ENCODE measurements at places on chromosomes 2 and 18. TPM values are rescaled to one million over a fixed set of nuclear protein-coding genes. Genes with fewer than 3 reads are reported as not detected.

DNA sequence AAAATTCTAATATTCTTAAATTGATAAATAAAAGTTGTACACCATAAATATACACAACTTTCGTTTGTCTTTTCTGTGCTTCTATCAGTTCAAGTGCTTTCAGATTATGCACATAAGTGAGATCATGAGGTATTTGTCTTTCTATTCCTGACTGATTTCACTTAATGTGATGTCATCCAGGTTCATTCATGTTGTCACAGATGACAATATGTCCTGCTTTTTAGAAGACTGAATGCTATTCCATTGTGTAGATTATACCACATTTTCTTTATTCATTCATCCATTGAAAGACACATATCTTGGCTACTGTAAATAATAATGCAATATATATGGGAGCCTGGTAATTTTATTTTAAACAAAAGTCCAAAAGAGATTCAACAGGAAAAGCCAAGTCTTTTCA lies 190.1 kb upstream of the ERBB4 start:
- no peak for DNase-seq

DNA sequence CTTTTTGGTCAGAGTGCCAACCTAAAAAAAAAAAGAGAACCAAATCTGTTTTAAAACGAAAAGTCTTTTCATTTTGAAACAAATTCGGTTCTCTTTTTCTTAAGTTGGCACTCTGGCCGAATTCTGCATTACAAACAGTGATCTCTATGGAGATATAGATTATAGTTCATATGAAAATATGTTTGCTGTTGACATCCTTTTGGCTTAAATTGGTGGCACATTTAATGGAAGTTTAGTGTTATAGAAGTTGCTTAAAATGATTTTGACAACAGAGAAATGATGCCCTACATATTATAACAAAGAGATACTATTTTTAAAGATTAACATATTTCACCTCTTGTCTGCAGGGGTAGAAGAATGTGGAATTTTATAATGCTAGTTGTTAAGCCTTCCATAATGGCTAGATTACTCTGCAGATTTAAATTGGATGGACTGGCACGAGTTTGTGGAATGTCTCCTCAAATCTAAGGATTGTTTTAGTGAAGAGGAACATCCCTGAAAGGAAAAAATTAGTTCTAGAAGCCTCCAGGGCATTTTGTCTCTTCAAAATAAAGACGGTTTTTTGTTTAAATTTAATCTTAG lies 222.9 kb upstream of the CDH2 start:
- no peak for DNase-seq

DNA sequence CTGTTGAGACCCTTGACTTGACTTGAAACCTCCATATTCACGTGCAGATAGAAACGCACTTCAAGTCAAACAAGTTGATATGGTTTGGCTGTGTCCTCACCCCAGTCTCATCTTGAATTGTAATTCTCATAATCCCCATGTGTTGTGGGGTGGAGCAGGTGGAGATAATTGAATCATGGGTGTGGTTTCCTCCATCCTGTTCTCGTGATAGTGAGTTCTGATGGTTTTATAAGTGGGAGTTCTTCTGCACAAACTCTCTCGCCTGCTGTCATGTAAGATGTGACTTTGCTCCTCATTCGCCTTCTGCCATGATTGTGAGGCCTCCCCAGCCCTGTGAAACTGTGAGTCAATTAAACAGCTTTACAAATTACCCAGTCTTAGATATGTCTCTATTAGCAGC lies 21.4 kb downstream of the SLC3A1 start:
- DNase-seq, result no peak

GRCh38 chr2:220224691-220225543 lies 597.5 kb downstream of the SLC4A3 start:
- DNase-seq, result peak; percentile 91

DNA sequence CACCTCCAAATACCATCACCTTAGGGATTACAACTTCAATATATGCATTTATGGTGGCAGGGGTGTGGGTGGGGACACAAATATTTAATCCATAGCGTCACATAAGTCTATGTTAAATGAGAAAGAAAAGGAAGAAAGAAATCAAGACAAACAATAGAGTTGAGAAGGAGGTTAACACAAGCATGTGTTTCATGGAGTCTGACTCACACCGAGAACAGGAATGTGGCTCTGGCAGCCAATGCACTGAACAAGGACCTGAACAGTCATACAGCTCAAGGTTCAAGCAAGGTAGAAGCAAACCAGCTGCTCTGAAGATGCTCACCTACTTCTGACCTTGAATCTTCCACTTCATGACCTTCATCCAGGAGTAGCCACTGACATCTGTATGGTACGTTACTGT lies 36.2 kb upstream of the LPIN1 start:
- DNase-seq, result peak; percentile 80

- DNase-seq, result no peak
Observed at GRCh38 chr2:69735686-69736085, 6.2 kb upstream of the ANXA4 start.

GRCh38 chr2:144519934-144520731 lies at the start of gene ZEB2:
TSS of gene ZEB2 (minus strand) at chr2:144520119. CDS start at chr2:144517350, 2,769 bp downstream.
- DNase-seq, result no peak

GRCh38 chr2:219350710-219351221 lies 18.2 kb upstream of the RESP18 start:
- no peak for DNase-seq

GRCh38 chr2:160674146-160674750 lies 180.6 kb upstream of the RBMS1 start:
- peak; percentile 15 for DNase-seq

DNA sequence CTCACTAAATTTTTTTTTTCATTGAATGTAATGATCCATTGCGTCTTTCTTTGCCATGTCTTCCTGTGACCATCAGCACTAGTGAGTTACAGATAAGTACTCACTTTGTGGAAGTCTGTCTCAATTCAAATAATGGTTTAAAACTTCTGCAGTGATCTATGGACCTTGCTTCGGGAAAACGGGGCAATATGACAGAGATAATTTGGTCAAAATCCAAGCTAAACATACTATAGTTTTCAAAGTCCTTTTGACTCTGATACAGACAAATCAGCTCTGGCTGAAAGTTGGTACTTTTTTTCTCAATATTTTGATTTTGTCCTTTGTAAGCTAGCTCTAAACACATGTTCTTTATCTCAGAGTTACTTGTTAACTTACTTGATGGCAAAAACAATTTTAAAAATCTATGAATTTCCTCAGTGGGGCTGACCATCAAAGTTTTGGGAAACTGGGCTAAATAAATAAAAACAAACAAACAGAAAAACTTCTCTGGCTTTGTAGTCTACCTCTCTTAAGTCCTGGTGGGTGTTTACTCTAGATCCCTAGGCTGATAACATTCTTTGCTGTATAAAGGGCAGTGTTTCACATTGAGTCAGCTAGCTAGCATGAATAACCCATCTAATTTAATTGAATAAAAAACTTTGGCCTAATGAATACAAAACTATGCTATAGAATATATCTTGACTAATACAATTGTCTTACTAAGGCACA lies 327.6 kb downstream of the RDH14 start:
- peak; percentile 56 for DNase-seq

GRCh38 chr2:39737661-39738060 lies 41.4 kb downstream of the THUMPD2 start:
- DNase-seq, result peak; percentile 79

- DNase-seq, result no peak
Observed at GRCh38 chr2:1594123-1594372, 150.3 kb downstream of the PXDN start.

- no peak for DNase-seq
Observed at GRCh38 chr2:133732982-133733900, 165.0 kb upstream of the NCKAP5 start.

DNA sequence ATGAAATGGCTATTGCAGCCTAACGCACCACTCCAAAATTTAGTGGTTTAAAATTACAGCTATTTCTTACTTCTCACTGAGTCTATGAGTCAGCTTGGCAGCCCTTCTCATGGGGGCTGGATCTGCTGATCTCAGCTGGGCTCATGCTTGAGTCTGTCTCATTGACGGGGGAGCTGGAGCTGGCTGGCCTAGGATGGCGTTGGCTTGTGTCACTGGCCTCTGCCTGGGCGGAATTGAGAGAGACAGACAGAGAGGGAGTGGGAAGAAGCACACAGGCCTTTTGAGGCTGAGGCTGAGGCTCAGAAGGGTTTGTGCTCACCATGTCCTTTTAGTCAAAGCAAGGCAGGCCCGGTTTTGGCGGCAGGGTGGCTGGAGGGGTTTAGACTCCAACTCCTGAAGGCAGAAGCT lies 412.1 kb upstream of the MYT1L start:
- peak; percentile 79 for DNase-seq

GRCh38 chr2:131535526-131535925 lies 7.8 kb downstream of the CCDC74A start:
- DNase-seq, result no peak

GRCh38 chr18:78242254-78242643 lies 737.4 kb upstream of the SALL3 start:
- DNase-seq, result no peak

ABCG5 gene
- total RNA-seq, result not detected

VSNL1 gene
- 15.7 TPM for total RNA-seq

CXXC1 gene
- 27.7 TPM for total RNA-seq

ZNF804A gene
- not detected for total RNA-seq

CCDC74A gene
- total RNA-seq, result 7.5 TPM

RNU2-63P gene
- total RNA-seq, result 94.5 TPM

ALPG gene
- not detected for total RNA-seq

SMC6 gene
- 23.0 TPM for total RNA-seq
